ENCODE measurements at places on chromosomes 11 and 22.

- no peak for DNase-seq
These were observed 687 bp upstream of the ARSA start for GRCh38 chr22:50628543-50629134.

- DNase-seq: no peak
These were observed 49.5 kb downstream of the PACS1 start for GRCh38 chr11:66119348-66120133.

DNA sequence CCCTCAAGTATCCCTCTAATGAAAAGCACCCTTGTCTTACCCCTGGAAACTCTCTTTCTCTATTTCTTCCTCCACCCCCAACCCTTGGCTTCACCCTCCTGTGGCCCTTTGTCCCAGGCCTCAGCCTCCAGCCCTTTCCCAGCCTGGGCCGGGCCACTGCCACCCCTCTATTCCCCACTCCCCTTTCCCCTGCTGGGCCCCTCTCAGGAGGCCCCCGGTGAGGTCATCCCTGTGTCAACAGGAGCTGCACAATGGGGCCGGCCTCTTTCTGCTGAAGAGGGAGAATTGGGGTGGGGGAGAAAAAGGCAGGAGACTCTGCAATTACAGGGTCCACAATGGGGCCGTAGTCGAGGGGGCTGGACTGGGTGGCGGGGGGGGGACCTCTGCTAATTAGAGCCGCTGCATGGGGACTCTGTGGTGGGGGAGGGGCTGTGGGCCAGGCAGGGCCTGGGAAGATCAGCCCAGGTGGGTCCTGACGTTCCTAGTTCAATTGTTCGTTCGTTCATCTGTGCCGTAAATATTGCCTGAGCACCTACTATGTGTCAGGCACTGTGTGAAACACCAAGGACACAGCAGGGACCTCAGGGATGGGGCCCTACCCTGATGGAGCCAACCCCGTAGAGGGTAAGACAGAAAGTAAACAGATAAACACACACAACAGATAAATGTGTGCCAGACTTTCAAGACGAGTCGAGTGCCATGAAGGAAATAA lies 18.5 kb upstream of the MPPED1 start:
- no peak for DNase-seq

DNA sequence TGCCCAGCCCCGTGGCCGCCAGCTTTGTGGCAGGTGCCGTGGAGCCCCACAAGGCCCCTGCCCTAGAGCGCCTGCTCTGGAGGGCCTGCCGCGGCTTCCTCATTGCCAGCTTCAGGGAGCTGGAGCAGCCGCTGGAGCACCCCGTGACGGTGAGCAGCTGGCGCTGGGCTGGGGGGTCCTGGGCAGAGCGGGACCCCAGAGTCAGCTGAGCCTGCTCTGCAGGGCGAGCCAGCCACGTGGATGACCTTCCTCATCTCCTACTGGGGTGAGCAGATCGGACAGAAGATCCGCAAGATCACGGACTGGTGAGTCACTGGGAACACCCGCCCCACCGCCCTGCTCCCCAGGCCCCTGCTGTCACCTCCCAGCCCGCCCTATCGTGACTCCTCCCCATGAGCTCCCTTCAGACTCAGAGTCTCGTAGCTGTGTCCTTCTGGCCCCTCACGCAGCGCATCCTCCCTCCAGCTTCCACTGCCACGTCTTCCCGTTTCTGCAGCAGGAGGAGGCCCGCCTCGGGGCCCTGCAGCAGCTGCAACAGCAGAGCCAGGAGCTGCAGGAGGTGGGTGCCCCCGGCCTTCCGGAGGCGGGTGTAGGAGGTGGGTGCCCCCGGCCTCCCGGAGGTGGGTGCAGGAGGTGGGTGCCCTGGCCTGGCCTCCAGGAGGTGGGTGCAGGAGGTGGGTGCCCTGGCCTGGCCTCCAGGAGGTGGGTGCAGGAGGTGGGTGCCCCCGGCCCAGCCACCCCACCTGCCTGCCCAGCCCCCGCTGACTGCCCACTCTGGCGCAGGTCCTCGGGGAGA lies 4.7 kb downstream of the TCIRG1 start:
- no peak for DNase-seq

DNA sequence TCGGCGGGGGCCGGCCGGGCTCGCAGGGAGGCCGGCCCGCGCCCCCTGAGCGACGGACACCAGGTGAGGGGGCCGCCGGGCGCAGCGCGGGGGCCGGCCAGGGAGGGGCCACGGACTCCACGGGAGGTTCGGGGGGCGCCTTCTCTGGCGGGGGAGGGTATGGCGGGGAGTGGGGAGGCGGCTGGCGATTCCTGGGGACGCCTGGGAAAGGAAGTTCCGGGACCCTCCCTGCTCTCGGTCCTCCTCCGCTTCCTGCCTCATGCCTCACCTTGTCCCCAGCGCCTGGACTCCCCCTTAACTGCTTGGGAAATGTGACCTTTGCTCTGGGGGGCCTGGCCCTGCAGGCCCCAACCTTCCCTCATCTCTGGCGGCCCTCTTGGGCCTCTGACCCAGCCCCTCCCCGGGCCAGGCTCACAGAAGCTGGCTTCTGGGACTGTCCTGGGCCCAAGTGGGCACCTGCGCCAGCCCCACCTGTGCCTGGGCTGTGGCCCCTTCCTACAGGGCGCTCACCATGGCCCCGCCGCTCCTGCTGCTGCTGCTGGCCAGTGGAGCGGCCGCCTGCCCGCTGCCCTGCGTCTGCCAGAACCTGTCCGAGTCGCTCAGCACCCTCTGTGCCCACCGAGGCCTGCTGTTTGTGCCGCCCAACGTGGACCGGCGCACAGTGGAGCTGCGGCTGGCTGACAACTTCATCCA lies 516 bp downstream of the LRFN4 start:
- DNase-seq: no peak

DNA sequence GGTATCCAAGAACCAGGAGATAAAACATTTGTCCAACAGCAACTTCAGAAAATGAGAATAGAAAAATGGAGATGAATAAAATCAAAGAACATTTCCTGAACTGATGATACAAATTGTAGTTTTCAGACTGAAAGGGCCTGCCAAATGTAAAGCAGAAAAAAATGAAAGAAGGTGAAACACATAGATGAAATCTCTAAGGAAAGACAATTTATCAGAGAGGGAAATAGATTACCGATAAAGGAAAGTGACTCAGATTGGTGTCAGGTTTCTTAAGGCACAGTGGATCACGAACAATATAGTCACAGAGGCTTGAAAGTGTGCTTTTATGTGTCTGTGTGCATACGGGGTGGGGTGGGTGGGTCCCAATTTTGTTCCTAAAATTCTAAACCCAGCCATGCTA lies 4.1 kb upstream of the STT3A start:
- no peak for DNase-seq

DNA sequence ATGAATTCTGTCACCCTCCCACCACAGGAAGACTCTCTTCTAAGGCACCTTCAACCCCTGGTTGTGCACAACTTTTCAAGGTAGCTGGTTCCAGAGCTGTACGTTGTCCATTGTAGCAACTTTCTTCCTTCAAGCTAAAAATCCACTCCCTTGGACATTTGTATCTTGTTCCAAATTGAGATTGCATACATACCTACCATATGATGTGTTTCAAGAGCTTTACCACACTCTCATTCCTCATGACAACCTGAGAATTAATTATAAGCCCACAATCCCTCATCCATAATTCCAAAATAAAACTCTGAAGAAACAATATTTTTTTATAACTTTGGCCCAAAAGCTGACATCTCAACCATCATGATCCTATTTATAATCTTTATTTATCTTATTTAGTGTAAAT lies 3.0 kb downstream of the OR52W1 start:
- no peak for DNase-seq

- DNase-seq: no peak
These were observed 496 bp upstream of the TRAF6 start for GRCh38 chr11:36510594-36510942.

DNA sequence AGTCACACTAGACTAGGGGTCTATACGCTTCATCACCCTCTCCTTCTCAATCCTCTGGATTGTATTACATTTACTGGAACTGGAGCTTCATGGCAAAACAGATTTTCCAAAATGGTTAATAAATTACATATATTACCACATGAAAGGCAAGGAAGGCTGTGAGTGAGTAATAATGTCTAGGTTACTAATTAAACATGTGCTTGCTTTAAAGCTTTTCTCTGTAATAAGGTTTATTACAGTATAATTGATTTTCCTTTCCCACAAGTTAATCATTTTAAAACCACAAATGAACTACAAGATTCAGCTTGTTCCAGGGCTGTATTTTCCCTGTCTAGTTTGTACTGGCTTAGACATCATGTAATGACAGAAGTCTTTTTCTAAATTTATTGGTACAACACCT lies 25.6 kb downstream of the MMP13 start:
- no peak for DNase-seq

- DNase-seq: no peak
These were observed 44.9 kb downstream of the CD82 start for GRCh38 chr11:44610186-44610955.

- no peak for DNase-seq
These were observed 3.2 kb downstream of the CENPM start for GRCh38 chr22:41943661-41944209.

GRCh38 chr11:105719073-105719822 lies 109.4 kb downstream of the GRIA4 start:
- DNase-seq: no peak

DNA sequence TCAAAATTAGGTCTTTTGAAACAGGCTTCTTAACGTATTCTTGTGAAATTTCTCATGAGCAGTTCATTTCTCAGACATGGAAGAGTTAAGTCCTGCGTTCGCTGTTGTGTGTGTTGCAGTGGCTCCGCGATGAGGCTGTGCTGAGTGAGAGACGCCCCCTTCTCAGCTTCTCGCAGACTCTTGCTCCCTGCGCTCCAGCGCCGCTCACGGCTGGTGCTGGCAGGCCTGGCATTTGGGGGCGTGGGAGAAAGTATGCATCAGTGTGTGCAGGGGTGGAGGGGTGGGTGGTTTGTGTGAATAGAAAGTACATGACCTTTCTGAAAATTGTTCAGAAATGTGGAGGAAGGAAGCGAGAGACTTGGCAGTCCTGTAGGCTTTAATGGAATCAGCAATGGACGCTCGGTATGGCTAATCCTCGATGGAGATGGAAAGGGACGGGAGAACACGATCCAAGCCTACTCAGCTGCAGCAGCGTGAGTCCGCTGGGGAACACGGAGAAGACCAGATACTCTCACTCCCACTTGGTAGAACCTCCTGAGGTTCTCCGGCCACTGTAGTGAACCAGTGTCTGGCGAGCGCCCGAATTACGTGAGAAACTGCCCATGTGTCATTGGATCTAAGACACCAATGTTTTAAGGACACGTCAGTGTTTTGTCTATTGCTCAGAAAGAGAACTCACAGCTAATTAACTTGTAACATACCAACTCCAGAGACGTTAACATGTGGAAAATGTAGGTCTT lies 5.9 kb downstream of the TAB1 start:
- no peak for DNase-seq

DNA sequence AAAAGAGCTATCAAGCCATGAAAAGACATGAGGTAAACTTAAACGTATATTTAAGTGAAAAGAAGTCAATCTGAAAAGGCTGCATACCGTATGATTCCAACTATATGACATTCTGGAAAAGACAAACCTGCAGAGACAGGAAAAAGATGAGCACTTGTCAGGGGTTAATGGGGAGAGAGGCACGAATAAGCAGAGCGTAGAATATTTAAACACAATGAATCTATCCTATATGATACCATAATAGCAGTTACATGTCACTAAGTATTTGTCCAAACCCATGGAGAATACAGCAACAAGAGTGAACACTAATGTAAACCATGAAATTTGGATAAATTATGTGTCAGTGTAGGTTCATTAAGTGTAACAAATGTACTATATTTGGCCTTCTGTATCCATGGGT lies 560.3 kb upstream of the ANO3 start:
- DNase-seq: no peak

GRCh38 chr11:126892756-126893155 lies 107.8 kb downstream of the KIRREL3 start:
- DNase-seq: no peak

- no peak for DNase-seq
These were observed 2.6 kb downstream of the SAMM50 start for GRCh38 chr22:43957871-43958270.

GRCh38 chr11:119552106-119552485 lies 129.1 kb upstream of the THY1 start:
- no peak for DNase-seq

- DNase-seq: no peak
These were observed 23.9 kb upstream of the TMPRSS13 start for GRCh38 chr11:117953024-117953671.

GRCh38 chr22:32706149-32706548 lies 95.4 kb upstream of the TIMP3 start:
- no peak for DNase-seq

DNA sequence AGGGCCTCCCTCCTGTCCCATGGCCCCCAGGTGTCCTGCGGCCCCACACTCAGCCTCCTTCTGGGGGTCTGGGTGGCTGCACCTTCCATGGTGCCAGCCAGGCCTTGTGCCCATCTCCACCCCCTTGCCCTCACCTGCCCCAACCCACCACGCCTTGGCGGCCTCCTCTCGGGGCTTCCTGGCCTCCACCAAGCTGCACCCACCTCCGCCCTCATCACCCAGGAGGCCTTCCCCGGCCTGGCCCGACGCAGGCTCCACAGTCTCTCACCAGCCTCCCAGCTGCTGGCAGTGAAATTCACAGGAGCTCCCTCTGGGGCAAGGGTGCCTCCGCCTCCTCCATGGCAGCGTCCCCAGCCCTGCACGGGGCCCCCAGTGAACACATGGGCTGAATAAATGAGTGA lies 35.9 kb upstream of the WNT7B start:
- no peak for DNase-seq

Data from activated CD8-positive, alpha-beta memory T cell treated with anti-CD3 and anti-CD28 coated beads for 4 hours (primary cell).